ENCODE measurements at places on chromosomes 3 and 15.
A peak's percentile ranks its signal among the peaks of the same experiment; 100 is the strongest.

- peak; percentile 28 for DNase-seq
These were observed 90.6 kb upstream of the AKAP13 start for GRCh38 chr15:85289677-85290365.

DNA sequence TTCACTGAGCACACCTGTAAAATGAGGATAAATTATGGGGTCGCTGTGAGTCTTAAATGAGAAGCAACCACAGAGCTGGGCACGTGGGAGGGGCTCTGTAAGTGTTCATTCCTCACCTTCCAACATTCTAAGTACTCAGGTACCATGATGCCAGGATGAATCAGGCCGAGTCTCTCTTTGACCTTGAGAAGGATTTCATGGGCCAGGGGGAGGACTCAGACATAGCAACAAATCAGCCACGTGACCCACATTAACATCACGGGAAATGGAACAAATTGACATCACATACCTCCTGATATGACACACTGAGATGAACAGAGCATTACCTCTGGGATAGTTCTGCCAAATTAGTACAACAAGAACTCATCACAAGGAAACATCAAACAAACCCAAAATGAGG, 35.2 kb upstream of the USP3 start:
- DNase-seq, result no peak

- DNase-seq, result no peak
These were observed 1045.0 kb downstream of the NTRK3 start for GRCh38 chr15:87211547-87211946.

- DNase-seq, result no peak
These were observed 95.9 kb upstream of the ATP2B2 start for GRCh38 chr3:10601151-10601856.

- DNase-seq, result no peak
These were observed 151.1 kb downstream of the IL20RB start for GRCh38 chr3:137108699-137109440.

DNA sequence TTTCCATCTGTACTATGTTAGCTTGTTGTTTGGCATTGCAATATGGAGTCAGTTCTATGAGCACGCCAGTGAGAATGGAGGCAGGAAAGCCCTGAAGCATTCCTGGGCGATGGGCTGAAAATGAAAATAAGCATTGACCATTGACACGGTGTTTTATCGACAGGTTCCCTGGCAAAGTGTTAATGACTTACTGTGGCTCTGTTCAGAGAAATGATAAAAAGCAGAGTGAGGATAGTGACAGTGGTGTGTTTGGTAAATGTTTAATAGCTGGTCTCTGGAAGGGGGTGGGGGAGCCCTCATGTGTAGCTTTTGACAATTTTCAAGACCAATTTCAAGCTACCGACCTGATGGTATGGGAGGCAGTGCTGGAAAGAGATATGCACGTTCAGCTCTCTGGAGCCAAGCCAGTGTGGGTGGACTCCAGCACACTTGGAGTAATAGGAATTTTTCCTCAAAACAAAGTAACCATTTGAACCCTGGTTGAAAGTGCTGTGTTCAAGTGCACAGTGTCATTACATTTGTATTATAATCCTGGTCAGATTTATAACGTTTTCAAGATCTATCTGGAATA, 341.7 kb upstream of the ROBO2 start:
- no peak for DNase-seq

GRCh38 chr15:60672400-60672799, 193.5 kb upstream of the ICE2 start:
- DNase-seq, result no peak

DNA sequence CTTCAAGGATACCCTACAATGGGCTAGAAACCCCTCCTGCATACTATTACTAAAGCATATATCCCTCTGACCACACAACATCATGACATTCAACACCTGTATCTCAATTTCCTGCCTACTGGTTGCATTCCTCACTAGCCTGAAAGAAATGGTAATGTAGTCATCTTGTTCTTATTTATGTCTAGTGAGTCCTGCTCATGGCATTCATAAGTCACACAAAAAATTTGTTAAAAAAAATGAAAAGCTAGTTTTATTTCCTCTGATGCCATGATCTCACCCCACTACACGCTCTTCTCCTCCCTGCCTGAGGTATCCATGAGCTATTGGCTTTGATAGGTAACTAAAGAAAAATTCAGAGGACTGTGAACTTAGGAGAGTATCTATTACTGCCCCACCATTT, 284.5 kb downstream of the ZNF385D start:
- DNase-seq, result no peak

DNA sequence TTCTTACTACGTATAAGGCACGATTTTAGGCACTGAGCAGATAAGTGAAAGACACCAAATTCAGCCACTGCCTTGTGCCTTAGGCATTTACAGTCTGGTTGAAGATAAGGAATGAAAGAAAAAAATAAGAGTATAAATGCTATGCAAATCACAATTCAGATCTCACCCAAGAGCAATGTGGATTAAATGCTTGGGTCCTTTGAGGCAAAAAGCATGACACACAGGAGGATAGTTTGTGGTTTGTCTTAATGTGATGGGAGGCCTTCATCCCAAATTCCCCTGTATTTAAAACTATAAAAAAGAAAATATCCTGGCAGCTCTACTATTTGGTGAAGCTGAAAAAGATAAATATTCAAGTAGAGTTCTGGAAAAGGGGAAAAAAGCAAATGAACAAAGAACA, 79.8 kb downstream of the TGFBR2 start:
- no peak for DNase-seq

DNA sequence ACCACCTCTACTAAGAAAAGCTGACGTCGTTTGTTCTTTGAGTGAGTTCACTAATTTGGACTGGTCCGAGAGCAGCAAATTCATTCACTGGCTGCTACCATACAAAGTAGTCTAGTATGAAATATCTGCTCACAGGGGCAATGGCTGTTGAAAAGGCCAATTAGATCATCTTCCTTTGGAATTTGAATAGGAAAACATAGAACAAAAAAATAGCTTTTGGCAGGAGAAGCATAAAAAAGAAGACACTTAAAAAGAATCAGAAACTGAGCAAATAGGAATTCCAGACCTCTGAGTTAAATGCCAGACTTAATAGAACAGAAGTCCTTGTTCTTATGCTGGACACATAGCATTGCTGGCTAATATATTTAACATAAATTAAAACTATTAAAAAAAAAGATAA, 159.3 kb downstream of the IL1RAP start:
- DNase-seq, result no peak

DNA sequence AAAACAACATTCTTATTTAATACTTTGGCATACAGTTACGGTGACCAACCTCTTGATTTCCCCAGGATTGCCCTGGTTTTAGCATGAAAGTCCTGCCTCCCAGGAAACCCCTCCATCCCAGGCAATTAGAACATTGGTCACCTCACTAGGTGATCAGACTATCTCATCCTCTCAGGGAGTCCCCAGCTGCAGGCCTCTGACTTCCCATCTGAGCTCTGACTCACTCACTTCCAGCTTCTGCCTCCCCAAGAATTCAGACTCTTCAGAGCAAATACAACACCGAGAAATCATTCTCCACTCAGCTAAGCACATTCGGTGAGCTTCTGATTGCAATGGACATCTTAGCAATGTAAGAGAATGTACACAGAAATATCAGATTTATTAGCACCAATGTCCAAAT, 92.4 kb upstream of the HES1 start:
- no peak for DNase-seq

GRCh38 chr3:183818706-183819624, 6.4 kb downstream of the MAP6D1 start:
- no peak for DNase-seq

DNA sequence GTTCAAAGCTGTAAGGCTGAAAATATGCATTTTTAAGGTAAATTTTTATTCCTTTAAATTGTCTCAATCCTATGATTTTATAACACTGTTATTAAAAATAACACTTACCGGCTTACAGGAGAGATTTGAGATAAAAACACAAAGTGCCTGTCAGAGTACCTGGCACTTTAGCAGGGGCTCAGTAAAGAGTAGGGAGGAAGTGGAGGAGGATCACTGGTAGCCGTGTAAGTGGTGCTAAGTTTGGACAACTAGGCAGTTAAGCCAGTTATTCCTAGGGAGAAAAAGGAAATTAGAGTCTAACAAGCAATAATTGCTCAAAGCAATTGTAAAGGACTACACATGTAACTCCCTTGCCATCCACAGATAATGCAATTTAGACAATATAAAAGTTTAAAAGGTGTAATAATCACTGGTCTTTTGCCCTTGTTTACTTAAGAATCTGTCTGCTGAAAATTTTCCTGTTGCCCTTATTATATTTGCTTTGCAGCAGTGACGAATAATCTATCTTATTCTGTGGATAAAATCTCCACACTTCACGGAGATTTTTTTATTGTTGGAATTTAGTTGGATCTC, 204.8 kb downstream of the CDIN1 start:
- no peak for DNase-seq

- DNase-seq, result peak; percentile 92
These were observed 30.1 kb upstream of the NRROS start for GRCh38 chr3:196609343-196609775.

- DNase-seq, result peak; percentile 14
These were observed 2.1 kb downstream of the TLE3 start for GRCh38 chr15:70095408-70096214.

GRCh38 chr15:63312286-63312685, 34.9 kb downstream of the APH1B start:
- DNase-seq, result no peak

GRCh38 chr15:89414571-89414970, 79.9 kb upstream of the POLG start:
- no peak for DNase-seq

DNA sequence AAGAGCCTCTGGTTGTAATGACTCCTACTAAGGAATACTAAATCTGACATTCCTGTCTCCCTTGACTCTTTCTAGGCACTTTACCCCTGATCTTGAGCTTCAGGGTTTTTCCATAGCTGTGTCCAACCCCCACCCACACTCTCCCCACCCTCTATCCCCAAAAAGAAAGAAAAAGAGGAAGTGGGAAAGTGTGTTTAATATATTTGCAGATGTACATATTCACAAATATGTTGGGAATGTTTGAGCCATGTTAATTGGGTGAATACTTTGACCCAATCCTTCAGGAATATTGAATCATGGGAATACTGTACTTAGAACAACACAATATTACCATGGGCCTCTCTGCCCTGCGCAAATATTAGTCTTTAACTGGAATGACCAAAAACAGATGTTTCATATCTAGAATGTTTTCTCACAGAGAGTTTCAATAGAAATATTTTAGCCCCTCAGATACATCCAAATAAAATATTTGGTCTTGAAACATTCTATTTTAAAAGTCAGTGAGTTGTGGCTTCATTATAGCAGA, 19.8 kb upstream of the PFN2 start:
- no peak for DNase-seq

GRCh38 chr15:67843092-67843501, 3.3 kb upstream of the RNU6-1 start:
- DNase-seq, result no peak

- DNase-seq, result no peak
These were observed 11.7 kb downstream of the MRPS22 start for GRCh38 chr3:139355476-139355875.

- no peak for DNase-seq
These were observed 3.2 kb downstream of the SEMA7A start for GRCh38 chr15:74430510-74430951.

DNA sequence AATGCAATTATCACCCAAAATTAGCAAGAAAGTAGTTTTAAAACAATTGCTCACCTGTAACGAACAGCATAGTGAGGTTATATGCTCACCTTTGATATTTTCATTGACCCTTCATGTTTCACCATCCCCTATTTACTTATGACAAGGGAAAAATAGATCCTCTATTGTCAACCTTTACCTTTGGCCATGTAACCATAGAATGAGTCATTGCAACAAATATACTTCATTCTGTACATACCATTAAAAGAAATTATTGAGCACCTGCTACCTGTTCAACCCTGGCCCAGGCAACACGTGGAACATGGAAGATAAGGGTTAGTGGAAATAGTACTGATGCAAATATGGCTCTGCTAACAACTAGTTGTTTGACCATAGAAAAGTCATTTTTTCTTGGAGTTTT, 20.2 kb downstream of the LSAMP start:
- DNase-seq, result no peak

- no peak for DNase-seq
These were observed 102.0 kb downstream of the SNRPN start for GRCh38 chr15:25056484-25057425.

DNA sequence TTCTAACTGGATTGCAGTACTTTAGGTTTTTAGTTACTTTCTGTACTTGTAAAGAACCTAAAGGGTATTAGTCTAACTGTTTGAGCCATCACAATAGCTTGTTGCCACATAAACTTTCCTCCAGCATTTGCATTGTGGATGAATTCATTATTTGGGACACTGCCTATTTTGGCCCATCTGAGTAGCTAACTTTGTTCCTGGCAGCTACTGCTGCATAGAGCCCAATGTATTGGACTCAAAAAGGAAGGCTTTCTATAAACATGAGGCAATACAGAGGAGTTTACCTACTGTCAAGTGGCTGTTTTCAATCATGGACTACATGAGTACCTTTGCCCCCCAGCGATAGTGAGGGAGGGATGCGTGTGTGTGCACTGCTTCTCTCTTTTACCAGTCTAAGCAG, 1.9 kb downstream of the ROBO2 start:
- no peak for DNase-seq

- DNase-seq, result no peak
These were observed 54.5 kb downstream of the TOP2B start for GRCh38 chr3:25610167-25610566.

- DNase-seq, result no peak
These were observed 38.2 kb downstream of the VPS13C start for GRCh38 chr15:62021991-62022600.

GRCh38 chr3:32707026-32707370, 22.0 kb downstream of the CNOT10 start:
- DNase-seq, result no peak

DNA sequence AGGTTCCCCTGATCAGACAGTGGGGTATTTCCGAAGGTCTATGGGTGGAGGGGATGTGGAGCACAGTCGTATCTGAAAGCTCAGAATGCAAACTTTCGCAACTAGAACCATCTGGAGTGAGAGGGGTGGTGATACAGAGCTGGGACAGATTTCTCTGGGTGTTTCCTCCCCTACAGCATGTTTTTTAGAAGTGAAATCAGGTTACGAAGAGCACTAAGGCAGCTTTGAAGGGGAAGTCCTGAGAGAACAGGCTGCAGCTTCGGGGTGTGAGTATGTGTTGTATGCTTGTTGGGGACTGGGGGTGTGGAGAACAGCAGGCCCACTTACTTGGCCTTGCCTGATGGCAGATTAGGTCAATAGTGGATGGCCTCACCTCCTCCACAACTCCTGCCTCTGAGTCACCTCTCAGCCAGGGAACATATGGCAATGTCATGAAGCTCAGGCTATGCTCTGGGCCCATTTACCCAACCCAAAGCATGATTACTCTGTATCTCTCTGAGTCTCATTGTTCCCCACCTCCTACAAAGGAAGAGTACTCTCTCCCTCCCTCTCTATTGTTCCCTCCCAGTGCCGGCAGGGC, 107.2 kb upstream of the RASGRP1 start:
- no peak for DNase-seq

- no peak for DNase-seq
These were observed 1.4 kb upstream of the IGDCC4 start for GRCh38 chr15:65423976-65424679.

- no peak for DNase-seq
These were observed 504 bp downstream of the ABHD2 start for GRCh38 chr15:89088605-89089315.

GRCh38 chr3:70861855-70862254, 549.4 kb upstream of the MDFIC2 start:
- no peak for DNase-seq

Data from hematopoietic multipotent progenitor cell treated with erythropoietin and hydrocortisone succinate and interleukin-3 and kit ligand, for 15 days (in vitro differentiated cells).